Hepatocyte (in vitro differentiated cells): ENCODE measurements at places on chromosomes 13 and 19. TPM values are rescaled to one million over a fixed set of nuclear protein-coding genes. Genes with fewer than 3 reads are reported as not detected.

DNA sequence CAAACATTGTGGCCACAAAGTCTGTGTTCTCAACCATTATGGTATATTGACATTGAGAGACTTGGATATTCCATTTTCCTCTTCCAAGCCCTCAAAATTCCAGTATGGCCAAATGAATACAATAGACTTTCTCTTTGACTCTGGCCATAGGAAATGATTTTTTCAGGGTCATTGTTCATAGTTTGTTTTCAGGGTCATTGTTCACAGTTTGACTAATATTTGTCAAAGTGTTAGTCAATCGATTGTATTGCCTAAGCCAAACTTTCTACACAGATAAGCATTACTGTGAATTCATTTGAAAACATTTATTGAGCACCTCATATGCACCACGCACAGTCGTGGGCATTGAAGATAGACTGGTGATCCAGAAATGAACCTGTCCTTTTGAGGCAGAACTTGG is 22.9 kb upstream of the FAM216B start:
- DNase-seq = no peak

NXNL1 gene
- 0.17 TPM in 1 of 2 replicates, not detected in the other for polyA plus RNA-seq

GRCh38 chr13:70171151-70171550 is 62.9 kb upstream of the KLHL1 start:
- DNase-seq = no peak

- DNase-seq = no peak
These were observed 1.2 kb downstream of the ACP5 start for GRCh38 chr19:11576227-11576626.

CD22 gene
- polyA plus RNA-seq = 1.9 TPM in 1 of 2 replicates, not detected in the other

DNA sequence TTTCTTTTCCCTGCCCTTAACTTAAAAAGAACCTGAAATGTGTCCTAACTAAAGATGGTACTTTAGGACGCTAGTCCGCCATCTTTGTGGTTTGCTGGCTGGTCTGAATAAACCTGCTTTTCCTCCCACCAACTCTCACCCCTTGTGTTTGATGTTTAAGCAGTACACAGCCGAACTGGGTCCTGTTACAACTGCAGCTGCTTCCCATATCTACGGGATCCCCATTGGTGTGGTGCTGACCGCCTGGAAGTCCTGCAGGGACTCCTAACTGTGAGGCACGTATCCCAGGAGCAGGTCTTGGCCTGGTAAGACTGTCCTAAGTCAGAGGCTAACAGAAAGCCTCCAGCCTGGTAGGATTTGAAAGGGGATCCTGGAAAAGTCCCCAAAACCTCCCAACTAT is 40.9 kb upstream of the VSTM2B start:
- DNase-seq = no peak

RGS9BP gene
- 2.1 and 3.0 TPM in 2 replicates for polyA plus RNA-seq

ANKLE1 gene
- polyA plus RNA-seq = 0.29 and 0.58 TPM in 2 replicates

- DNase-seq = no peak
These were observed 64.4 kb upstream of the ZNF43 start for GRCh38 chr19:21900401-21900800.

DNA sequence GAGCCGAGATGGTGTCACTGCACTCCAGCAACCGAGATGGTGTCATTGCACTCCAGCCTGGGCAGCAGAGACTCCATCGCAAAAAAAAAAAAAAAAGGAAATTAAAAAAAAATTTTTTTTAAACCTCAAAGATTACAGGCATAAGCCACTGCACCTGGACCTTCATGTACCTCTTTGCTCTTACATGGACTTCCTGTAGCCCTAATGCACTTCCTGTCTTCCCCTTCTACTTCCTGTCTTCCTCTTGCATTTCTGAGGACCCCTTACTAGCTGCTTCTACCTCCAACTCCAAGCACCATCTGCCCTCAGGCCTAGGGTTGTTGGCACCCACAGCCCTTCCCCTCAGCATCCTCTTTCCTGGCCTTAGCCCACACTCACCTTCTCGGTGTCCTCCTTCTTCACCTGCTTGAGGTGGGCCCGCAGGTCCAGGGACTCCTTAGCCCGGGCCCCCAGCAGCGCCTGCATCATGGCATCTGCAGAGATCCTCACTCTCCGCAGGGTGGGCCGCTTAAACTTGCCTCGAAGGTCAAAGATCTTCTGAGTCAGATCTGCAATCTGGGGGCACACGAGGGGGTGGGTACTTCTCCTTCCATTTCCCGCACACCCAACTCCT is 3.8 kb downstream of the TNNI3 start:
- no peak for DNase-seq

GRCh38 chr13:110397436-110398115 is 90.5 kb downstream of the COL4A2 start:
- DNase-seq = no peak

FCAR gene
- polyA plus RNA-seq = 0.41 TPM in 1 of 2 replicates, not detected in the other

GRCh38 chr13:97231118-97231828 is 9.1 kb downstream of the MBNL2 start:
- DNase-seq = peak; percentile 2

SHISA7 gene
- polyA plus RNA-seq = not detected in 2 replicates

DNA sequence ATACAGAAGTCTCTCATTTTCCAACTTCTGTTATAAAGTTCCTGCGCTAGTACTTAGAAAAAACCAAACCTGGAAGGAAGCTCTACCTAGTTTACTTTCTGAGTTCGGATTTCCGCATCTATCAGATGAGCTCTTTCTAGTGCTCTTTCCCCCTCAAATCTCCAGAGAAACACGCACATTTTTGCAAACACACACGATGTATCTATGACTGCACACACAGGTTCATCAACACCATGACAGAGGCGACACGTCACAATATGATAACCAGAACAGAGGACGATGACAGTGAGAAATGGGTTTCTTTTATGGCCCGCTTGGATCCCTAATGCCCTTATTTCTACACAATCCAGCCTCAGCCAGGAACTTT is 629 bp upstream of the LRRC63 start:
- DNase-seq = peak; percentile 10

DNA sequence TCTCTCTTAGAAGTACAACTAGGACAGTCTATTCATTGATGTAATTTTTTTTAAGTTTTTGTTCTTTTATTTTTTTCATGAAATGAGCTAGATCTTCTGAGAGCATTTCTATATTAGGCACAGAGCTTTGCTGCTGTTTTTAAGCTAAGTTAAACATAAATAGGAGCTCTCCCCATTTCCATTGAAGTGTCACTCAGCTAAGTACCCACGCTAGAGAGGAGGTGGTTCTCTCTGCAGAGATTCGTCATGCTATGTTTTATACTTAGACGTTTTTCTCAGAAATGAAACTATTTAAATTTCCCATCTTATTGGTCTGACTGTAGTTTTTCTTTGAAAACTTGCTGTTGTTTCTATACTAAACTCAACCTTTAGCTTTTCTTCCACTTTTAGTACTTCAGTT is 271.5 kb downstream of the PCDH9 start:
- DNase-seq = no peak

ZNF415 gene
- 7.4 and 15.2 TPM in 2 replicates for polyA plus RNA-seq

DNA sequence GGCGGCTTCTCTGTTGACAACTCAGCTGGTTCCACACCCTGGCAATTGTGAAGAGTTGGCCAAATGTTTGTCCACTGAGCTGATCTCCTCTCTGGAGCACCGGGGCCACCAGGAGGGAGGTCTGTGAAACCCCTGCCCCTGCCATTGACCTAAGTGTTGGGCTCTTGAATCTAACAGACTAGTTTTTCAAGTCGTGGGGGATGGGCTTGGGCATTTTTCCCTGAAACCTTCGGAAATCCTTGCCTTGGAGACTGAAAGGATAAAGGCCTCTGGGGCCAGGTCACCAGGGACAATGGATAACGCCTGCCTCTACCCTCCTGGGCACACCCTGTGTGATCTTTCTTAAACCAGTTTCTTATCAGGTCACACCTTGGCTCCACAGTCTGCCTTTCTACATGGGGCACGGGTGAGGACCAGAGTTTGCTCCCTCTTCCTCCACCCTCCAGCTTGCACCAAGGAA is 881 bp downstream of the GEMIN7 start:
- DNase-seq = no peak

DNA sequence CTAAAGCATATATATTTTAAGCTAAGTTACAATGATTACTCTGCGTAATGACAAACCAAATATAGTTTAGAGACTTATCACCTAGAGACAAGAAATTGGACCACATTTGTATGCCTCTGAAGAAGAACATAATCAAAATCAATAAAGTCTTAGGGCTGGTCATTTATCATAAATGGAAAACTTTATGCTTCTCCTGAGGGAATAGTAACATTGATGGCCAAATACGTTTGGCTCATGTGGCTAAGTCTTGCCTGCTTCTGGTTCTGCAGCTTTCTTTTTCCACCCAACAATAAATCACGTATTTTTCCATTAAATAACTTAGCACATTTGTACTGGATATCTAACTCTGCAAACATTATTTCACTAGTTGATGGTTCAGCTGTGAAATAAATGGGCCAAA is 458.4 kb downstream of the SLITRK1 start:
- no peak for DNase-seq

GRCh38 chr19:2800506-2800905 is 15.2 kb downstream of the THOP1 start:
- no peak for DNase-seq

ANGPTL8 gene
- 14.4 and 20.8 TPM in 2 replicates for polyA plus RNA-seq

DNA sequence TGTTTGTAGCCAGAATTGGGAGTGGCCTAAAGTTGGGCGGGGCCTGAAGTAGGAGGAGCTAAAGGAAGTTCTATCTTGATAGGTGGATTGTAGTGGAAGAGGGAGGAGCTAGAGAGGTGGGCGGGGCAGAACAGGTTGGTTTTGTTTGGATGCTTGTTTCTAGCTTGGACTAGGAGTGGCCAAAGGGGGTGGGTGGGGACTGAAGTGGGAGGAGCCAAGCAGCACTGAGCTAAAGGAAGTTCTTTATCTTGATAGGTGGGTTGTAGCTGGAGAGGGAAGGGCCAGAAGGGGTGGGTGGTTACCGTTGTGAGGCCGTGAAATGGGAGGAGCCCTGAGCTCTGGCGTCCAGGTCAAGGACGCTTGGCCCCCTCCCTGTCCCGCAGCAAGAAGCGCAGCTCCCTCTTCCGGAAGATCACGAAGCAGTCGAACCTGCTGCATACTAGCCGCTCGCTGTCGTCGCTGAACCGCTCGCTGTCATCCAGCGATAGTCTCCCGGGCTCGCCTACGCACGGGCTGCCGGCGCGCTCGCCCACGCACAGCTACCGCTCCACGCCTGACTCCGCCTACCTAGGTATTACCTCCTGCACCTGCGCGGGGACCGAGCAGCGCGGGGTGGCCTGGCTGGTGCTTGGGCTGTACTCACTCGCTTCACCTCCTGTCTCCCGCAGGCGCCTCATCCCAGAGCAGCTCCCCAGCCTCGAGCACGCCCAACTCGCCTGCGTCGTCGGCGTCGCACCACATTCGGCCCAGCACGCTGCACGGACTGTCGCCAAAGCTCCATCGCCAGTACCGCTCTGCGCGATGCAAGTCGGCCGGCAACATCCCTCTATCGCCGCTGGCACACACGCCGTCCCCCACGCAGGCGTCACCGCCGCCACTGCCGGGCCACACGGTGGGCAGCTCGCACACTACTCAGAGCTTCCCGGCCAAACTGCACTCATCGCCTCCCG is 8.0 kb downstream of the DNASE2 start:
- peak; percentile 35 for DNase-seq

SLC1A5 gene
- 171 and 176 TPM in 2 replicates for polyA plus RNA-seq

GRCh38 chr19:17136021-17136420 is 60.4 kb downstream of the MYO9B start:
- DNase-seq = no peak

- DNase-seq = no peak
These were observed 27.4 kb downstream of the SLITRK6 start for GRCh38 chr13:85771856-85772255.

ZNF100 gene
- polyA plus RNA-seq = 2.3 and 3.6 TPM in 2 replicates

DNA sequence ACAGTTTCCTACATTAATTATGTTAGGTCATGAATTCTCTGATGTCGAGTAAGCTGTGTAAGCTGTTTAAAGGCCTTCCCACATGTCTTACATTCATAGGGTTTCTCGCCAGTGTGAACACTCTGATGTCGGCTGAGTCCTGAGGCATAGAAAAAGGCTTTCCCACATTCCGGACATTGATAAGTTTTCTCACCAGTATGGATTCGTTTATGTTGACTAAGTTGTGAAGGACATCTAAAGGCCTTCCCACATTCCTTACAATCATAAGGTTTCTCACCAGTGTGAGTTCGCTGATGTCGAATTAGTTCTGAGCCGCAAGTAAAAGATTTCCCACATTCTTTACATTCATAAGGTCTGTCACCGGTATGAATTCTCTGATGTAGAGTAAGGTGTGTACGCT is 24.9 kb downstream of the ZNF850 start:
- no peak for DNase-seq

- no peak for DNase-seq
These were observed 10.6 kb upstream of the HIPK4 start for GRCh38 chr19:40400559-40400958.

NCAN gene
- polyA plus RNA-seq = not detected in 2 replicates

KIR3DL1 gene
- not detected in 2 replicates for polyA plus RNA-seq

GRCh38 chr19:44684892-44685863 is 13.8 kb upstream of the CEACAM16 start:
- peak; percentile 72 for DNase-seq

MCF2L gene
- 11.1 and 13.5 TPM in 2 replicates for polyA plus RNA-seq

GRCh38 chr13:45873491-45874325 is 22.2 kb upstream of the SIAH3 start:
- DNase-seq = no peak

DNA sequence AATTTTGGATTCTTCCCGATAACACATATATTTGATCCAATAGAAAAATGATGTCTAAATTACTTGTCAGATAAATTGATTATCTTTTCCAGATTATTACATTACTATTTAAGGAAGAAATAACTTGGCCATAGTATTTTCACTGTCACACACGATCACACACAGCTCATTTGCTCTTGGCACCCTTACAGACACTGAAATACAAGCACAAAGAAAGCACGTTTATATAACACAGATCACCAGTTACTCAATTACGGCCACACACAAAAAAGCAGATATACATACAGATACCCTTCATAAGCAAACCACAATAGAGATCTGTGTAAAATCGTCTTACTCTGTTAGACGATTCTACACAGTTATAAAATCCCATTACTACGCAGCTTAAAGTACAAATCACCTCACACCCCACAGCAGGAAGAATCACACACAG is 716 bp upstream of the ZNF420 start:
- DNase-seq = no peak

- no peak for DNase-seq
These were observed 68.6 kb downstream of the CELF5 start for GRCh38 chr19:3292958-3293529.

DNA sequence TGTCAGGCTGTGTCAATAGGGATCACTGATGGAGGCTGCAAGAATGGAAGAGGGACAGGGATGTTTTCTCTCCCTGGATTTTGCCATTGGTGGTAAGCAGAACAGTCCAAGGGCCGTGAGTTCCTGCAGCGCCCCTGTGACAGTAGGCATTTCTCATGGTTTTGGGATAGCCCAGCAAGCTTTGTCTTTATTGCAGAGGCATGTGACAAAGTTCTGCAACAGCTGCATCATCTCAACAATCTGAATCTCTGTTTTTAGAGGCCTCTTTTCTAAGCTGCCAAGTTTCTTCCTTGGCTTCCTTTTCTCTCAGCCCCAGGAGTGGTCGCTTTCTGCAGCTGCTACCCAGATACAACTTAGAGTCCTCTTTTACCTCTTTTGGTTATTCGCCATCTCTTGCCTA is 95.7 kb upstream of the TSHZ3 start:
- DNase-seq = no peak

TLE6 gene
- 1.2 and 3.9 TPM in 2 replicates for polyA plus RNA-seq
